Osteocyte (in vitro differentiated cells): ENCODE measurements at places on chromosomes 7 and 10.
A peak's percentile ranks its signal among the peaks of the same experiment; 100 is the strongest.

DNA sequence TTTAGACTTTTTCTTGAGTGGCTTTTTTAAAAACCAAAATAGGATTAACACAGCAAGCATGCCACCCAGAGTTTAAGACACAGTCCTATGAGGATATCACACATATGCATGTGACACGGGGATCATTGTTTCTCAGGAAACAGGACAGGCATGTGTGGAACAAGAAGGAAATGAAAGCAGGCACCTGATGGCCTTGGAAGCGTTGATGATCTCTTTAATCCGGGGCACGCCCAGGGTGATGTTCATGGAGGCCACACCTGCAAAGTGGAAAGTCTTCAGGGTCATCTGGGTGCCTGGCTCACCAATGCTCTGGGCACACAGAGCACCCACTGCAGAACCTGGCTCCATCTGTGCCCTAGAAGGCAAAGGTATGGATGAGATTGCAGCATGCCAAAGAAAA is 44.3 kb downstream of the POLR3A start:
- no peak overlapping the region for H3K27ac ChIP-seq
- no peak for DNase-seq

- H3K4me3 ChIP-seq, result no peak overlapping the region
- DNase-seq, result no peak
- H3K27me3 ChIP-seq, result no peaks in the 10 kb centered on the region
- no peak overlapping the region for H3K27ac ChIP-seq
These were observed 5.8 kb downstream of the MINDY4 start for GRCh38 chr7:30776971-30777370.

GRCh38 chr10:59587756-59588140 is 121.9 kb downstream of the SLC16A9 start:
- peaks cover 15% of the 10 kb centered on the region for H3K27me3 ChIP-seq
- no peaks in the 10 kb centered on the region for H3K4me1 ChIP-seq
- no peak overlapping the region for H3K27ac ChIP-seq
- H3K36me3 ChIP-seq, result no peaks in the 10 kb centered on the region
- no peak overlapping the region for H3K4me3 ChIP-seq

DNA sequence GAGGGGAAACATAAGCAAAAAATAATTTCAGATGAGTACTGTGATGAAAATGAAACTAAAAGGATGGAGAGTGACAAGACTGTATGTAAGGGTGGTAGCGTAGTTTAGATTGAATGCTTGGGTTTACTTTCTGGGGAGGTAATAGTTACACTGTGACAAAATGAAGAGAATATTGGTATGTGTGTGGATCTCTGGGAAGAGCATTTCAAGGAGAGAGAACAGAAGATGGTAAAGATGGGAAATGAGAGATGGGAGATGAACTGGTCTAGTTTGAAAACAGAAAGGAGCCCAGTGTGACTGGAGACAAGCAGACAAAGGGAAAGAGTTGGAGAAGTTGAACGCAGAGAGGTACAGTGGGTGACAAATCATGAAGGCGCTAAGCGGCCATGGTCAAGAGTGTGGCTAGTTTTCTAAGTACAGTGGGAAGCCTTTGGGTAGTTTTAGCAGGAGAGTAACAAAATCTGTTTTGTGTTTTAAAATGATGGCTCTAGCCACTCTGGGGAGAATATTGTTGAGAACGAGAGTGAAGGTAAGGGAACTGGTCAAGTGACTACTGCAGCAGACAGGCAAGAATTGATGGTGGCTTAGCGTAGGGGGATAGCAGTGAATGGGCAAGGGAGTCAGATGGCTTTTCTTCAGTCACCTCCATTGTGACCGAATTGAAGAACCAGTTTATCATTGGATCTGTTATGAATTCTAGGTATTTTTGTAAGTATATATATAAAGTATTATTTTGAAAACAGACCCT is 22.6 kb downstream of the PALS2 start:
- H3K4me3 ChIP-seq, result no peak overlapping the region
- no peak overlapping the region for H3K27ac ChIP-seq
- no peaks in the 10 kb centered on the region for H3K27me3 ChIP-seq
- DNase-seq, result no peak
- no peaks in the 10 kb centered on the region for H3K4me1 ChIP-seq
- H3K36me3 ChIP-seq, result no peaks in the 10 kb centered on the region

DNA sequence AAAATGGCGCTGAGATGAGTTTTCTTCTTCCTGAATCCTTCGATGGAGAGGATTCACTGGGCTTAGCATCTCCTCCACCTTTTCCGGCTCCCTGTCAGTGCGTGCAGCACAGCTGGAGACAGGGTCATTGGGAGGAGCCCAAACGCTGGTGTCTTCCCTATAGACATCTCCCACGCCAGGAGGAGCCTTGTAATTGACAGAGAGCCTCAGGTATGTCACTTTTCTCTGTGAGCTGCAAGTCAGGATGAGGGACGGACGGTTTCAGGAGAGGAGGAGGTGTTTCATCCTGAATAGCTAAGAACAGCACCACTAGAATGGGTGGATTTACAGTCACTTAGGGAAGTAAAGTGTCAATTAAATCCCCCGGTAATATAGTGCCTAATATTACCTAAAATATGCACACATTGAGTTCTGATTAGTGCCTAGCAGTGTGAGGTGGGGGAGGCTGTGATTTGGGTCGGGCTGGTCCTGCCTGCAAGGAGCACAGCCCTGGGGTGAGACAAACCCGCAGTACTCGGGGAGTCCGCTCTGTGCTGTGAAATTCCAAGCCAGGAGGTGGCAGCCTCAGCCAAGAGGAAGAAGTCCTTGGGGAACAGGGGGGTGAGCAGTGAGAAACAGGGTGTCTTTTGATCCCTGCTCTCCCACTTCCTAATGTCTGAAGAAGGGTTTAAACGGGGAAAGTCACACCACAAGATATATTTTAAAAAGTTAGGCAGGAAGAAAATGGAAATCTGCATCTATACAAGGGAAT is 28.2 kb downstream of the IL15RA start:
- no peak overlapping the region for H3K4me3 ChIP-seq
- H3K27me3 ChIP-seq, result peaks cover 5% of the 10 kb centered on the region
- H3K4me1 ChIP-seq, result peaks cover 28% of the 10 kb centered on the region

GRCh38 chr10:32046151-32046550 is 10.1 kb downstream of the KIF5B start:
- H3K4me1 ChIP-seq, result peaks cover 61% of the 10 kb centered on the region
- no peak for DNase-seq
- H3K4me3 ChIP-seq, result no peak overlapping the region
- peaks cover 38% of the 10 kb centered on the region for H3K36me3 ChIP-seq
- no peak overlapping the region for H3K27ac ChIP-seq

DNA sequence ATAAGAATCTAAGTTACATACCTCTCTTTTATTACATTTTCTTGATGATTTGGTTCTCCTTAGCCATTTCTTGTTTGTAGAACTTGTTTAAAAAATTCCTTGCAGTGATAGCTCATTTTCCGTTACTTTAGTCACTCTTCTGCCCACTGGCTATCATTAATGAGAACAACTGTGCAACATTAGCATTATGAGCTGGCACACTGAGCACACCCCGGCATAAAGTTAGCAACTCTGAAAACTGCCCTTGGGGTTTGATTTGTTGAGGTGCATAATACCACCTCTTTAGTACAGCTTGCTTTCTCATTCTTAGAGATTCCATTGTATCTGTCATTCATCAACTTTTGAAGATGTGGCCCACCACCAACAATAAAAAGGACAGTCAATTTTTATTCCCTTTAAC is 87.6 kb upstream of the ADCY1 start:
- H3K4me1 ChIP-seq, result no peaks in the 10 kb centered on the region
- no peak overlapping the region for H3K27ac ChIP-seq
- H3K4me3 ChIP-seq, result no peak overlapping the region
- H3K36me3 ChIP-seq, result no peaks in the 10 kb centered on the region

DNA sequence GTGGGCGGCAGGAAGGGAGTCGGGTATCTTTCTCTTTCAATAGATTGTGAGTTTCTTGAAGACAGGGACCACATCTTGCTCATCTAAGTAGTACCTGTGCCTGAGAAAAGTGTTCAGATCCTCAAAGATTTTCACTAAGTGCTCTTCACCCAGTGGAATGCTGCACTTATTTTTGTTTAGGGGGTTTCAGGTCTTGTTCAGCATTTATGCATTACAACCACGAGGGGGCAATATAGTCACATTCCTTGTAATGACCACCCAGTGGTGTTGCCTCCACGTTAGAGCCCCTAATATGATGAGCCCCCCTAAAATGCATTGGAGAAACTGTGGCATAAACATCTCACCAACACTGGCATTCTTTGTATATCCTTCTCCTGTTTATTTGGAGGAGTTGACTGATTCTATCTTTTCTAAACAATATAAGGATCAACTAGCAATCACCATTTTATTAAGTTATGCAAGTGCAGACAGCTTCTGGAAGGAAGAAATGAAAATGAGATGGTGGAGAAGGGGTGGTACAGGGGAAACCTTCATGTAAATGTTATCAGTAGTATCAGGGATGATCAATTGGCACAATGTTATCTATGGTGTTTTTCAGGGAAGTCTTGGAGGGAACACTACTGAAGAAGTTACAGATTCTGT is 3.1 kb upstream of the PAPSS2 start:
- H3K4me1 ChIP-seq, result peaks cover 41% of the 10 kb centered on the region
- peak overlapping the region; percentile 66 for H3K27ac ChIP-seq
- H3K36me3 ChIP-seq, result no peaks in the 10 kb centered on the region
- no peak for DNase-seq
- no peak overlapping the region for H3K4me3 ChIP-seq
- no peaks in the 10 kb centered on the region for H3K27me3 ChIP-seq

DNA sequence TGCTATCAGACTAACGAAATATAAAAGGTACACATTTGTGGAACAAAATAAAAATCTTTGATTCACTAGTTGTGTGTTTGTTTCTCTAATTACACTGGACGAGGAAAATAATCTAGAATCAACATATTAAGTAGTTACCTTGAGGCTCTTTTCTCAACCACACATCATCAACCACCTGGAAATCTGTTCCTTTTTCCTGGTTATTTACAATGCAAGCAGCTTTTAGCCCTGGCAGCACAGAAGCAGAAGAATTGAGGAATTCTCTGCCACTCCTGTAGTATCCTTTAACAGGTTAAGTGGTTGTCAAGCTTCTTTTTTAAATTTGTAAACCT is 23.7 kb downstream of the NUP42 start:
- no peak for DNase-seq
- H3K4me3 ChIP-seq, result no peak overlapping the region
- no peak overlapping the region for H3K27ac ChIP-seq
- peaks cover 10% of the 10 kb centered on the region for H3K36me3 ChIP-seq
- no peaks in the 10 kb centered on the region for H3K27me3 ChIP-seq

GRCh38 chr10:129877773-129878371 is 86.2 kb downstream of the EBF3 start:
- no peaks in the 10 kb centered on the region for H3K4me1 ChIP-seq
- H3K4me3 ChIP-seq, result no peak overlapping the region
- no peak overlapping the region for H3K27ac ChIP-seq
- DNase-seq, result no peak

DNA sequence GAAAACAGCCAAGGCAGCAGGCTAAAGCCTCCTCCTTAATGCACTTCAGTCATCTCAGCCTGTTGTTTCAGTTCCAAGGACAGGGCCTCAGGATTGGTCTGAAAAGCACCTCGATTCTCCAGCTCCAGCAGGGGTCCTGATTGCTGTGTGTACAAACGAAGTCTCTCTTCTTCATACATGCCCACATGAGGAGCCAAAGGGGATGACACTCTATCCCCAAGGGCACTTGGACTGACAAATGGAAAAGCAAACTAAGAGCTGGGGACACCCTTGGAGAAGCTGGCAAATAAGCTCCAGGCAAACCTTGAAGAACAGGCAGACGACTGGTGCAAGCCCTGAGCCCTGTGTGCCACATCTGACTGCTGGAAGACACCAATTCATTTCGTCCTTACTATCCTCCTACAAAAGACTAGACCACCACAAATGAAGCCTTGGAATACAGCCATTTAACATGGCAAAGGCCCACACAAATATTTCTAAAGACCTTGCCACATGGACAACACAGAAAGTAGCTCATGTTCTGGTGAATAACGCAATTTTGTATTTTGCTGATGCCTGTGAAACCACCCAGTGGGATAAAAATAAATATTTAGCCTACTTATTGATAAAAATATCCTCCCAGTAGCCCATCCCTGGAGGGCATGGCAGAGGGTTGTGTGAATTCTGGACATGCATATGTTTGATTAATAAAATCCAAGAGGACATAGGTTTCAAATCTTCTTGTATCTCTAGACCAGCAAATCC is 61.9 kb downstream of the PARD3 start:
- H3K4me1 ChIP-seq, result peaks cover 37% of the 10 kb centered on the region
- no peak for DNase-seq
- H3K27ac ChIP-seq, result no peak overlapping the region
- no peaks in the 10 kb centered on the region for H3K27me3 ChIP-seq
- no peaks in the 10 kb centered on the region for H3K36me3 ChIP-seq
- H3K4me3 ChIP-seq, result no peak overlapping the region

GRCh38 chr7:18902892-18903291 is 214.5 kb downstream of the TWIST1 start:
- H3K27me3 ChIP-seq, result no peaks in the 10 kb centered on the region
- H3K4me3 ChIP-seq, result no peak overlapping the region
- H3K36me3 ChIP-seq, result no peaks in the 10 kb centered on the region
- no peak overlapping the region for H3K27ac ChIP-seq
- H3K4me1 ChIP-seq, result peaks cover 21% of the 10 kb centered on the region
- no peak for DNase-seq

GRCh38 chr10:91163869-91164474 is 56.5 kb upstream of the PCGF5 start:
- no peaks in the 10 kb centered on the region for H3K27me3 ChIP-seq
- DNase-seq, result peak; percentile 87
- peaks cover 15% of the 10 kb centered on the region for H3K4me1 ChIP-seq
- peak overlapping the region; percentile 75 for H3K27ac ChIP-seq
- H3K36me3 ChIP-seq, result no peaks in the 10 kb centered on the region
- peak overlapping the region; percentile 80 for H3K4me3 ChIP-seq

GRCh38 chr10:132066186-132066585 is 440 bp downstream of the JAKMIP3 start:
- peak overlapping the region; percentile 79 for H3K27ac ChIP-seq
- H3K4me1 ChIP-seq, result peaks cover 16% of the 10 kb centered on the region
- DNase-seq, result peak; percentile 71

GRCh38 chr7:23237000-23237399 is 9.6 kb upstream of the GPNMB start:
- H3K27ac ChIP-seq, result no peak overlapping the region
- H3K27me3 ChIP-seq, result no peaks in the 10 kb centered on the region
- DNase-seq, result no peak
- H3K4me3 ChIP-seq, result no peak overlapping the region

DNA sequence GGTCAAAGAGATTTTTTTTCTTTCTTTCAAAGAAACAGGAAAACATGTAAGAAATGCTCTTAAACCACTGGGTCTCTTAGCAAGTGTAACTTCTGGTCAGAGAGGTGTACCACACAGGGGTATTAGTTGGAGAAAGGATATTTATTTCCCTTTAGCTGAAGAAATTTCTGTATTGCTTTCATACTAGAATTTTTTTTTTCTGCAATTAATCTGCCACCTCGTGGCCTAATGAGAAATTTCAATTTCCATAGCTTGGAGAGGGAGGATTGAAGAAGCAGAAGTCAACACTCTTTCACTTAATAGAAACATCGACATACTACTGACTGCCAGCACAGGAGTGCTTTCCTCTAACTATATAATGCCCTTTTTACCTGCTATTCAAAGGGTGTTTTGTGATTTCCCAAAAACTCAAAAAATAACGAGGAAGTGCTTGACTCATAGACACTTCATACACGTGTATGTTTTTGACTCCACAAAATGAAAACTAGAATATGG is 177.6 kb upstream of the NAMPT start:
- H3K27me3 ChIP-seq, result peaks cover 2% of the 10 kb centered on the region
- no peak overlapping the region for H3K27ac ChIP-seq
- H3K36me3 ChIP-seq, result no peaks in the 10 kb centered on the region
- H3K4me3 ChIP-seq, result no peak overlapping the region
- no peak for DNase-seq
